ENCODE measurements at places on chromosomes 3 and 15.

GRCh38 chr3:192957441-192958021 is 39.9 kb upstream of the MB21D2 start:
- peak; percentile 84 for DNase-seq

GRCh38 chr3:128950223-128950938 is 43.5 kb downstream of the CFAP92 start:
- no peak for DNase-seq

GRCh38 chr3:89049119-89049518 is 58.3 kb upstream of the EPHA3 start:
- DNase-seq = no peak

- peak; percentile 25 for DNase-seq
Observed at GRCh38 chr3:186361762-186362536, at the start of gene DGKG. TSS of gene DGKG (minus strand) at chr3:186362234. CDS start at chr3:186320459, 41,775 bp downstream.

- DNase-seq = peak; percentile 75
Observed at GRCh38 chr3:156750191-156750873, 75.8 kb upstream of the LEKR1 start.

DNA sequence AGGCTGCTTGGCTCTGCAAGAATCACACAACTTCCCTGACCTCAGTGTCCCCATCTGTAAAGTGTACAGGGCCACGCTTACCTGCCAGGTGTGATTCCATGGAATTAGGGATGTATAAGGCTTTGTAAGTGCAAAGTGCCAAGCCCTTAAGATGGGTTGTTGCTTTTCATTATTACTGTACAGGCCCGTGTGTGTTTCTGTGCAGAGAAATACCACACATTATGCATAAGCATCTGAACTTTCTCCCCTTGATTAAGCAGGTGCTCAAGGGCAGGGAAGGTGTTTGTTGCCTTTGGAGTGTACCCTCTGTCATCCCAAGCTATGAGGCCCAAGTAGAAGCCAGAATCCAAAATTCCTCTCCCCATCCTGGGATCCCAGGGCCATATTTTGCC is 13.6 kb upstream of the HRH1 start:
- no peak for DNase-seq

GRCh38 chr3:69212411-69213160 is 90.2 kb upstream of the LMOD3 start:
- peak; percentile 43 for DNase-seq

All from H4 (cell line).